ENCODE measurements at places on chromosomes 6 and 20. TPM values are rescaled to one million over a fixed set of nuclear protein-coding genes. Genes with fewer than 3 reads are reported as not detected.

Gene PIGU
- 22.2 TPM for total RNA-seq

Gene CST4
- not detected for total RNA-seq

Gene SPATS1
- total RNA-seq = not detected

Gene PTCHD4
- total RNA-seq = 0.88 TPM

Gene APOM
- 0.72 TPM for total RNA-seq

Gene ISM1
- not detected for total RNA-seq

Gene FAM162B
- not detected for total RNA-seq

Gene HLA-DRB1
- 0.14 TPM for total RNA-seq

Gene PTPRA
- total RNA-seq = 40.9 TPM

Gene RAB44
- under 0.01 TPM for total RNA-seq

Gene SCUBE3
- 0.22 TPM for total RNA-seq

Gene BCAS1
- total RNA-seq = not detected

Gene SAMD5
- total RNA-seq = 1.1 TPM

Gene RSPO3
- 0.66 TPM for total RNA-seq

Gene ROS1
- under 0.01 TPM for total RNA-seq

Gene HLA-A
- 603 TPM for total RNA-seq

Gene RIMS1
- total RNA-seq = not detected

Gene TRAPPC3L
- under 0.01 TPM for total RNA-seq

Gene SAPCD1
- 0.44 TPM for total RNA-seq

Gene XPO5
- total RNA-seq = 46.8 TPM

Gene MCHR2
- total RNA-seq = not detected

Data from placental pericyte (primary cell).